ENCODE measurements at places on chromosomes 11 and 22.

DNA sequence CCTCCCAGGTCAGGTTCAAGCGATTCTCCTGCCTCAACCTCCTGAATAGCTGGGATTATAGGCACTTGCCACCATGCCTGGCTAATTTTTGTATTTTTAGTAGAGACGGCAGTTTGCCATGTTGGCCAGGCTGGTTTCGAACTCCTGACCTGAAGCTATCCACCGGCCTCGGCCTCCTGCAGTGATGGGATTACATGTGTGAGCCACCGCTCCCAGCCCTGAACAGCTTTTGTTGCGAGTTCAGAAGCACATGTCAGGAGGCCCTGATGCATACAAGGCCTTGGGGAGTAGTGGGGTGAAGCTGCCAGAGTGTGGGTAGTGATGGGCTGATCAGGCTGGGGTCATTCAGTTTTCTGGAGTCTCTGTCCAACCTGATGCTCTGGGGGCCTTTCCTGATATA lies 117.0 kb upstream of the C11orf87 start:
- DNase-seq = no peak

GRCh38 chr11:8704136-8704535 lies 21.5 kb downstream of the RPL27A start:
- no peak for DNase-seq

DNA sequence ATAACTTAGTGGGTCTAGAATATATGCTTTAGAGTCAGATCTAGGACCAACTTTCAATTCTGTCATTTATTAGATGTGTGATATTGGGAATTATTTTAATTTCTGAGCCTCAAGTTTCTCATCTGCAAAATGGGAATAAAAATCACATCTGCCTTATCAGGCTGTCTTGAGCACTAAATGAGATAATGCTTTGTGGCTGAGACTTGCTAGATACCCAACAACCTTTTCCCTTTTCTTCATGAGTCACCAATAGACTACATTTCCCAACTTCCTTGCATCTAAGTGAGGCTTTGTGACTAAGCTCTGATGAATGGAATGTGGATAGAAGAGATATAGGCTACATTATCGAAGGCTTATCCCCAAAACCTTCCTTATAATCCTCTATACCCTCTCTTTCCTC lies 220.7 kb upstream of the SESN3 start:
- no peak for DNase-seq

DNA sequence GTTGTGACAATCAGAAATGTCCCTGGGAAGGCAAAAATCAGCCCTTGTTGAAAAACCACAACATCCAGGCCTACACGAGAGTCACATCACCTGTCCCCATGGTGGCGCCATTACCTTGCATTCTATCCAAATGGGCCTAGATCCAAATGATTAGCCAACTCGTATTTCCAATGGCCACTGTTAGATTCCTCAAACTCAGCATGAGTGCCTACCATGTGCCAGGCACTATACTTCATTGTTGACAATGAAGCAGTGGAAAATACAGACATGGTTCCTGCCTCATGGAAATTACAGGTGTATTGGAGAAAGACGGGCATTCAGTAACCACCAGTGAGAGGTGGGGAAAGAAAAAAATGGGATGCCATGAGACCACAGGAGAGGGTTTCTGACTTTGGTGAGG lies 29.8 kb upstream of the CREB3L1 start:
- no peak for DNase-seq

GRCh38 chr22:32793589-32793988 lies 7.9 kb upstream of the TIMP3 start:
- no peak for DNase-seq

DNA sequence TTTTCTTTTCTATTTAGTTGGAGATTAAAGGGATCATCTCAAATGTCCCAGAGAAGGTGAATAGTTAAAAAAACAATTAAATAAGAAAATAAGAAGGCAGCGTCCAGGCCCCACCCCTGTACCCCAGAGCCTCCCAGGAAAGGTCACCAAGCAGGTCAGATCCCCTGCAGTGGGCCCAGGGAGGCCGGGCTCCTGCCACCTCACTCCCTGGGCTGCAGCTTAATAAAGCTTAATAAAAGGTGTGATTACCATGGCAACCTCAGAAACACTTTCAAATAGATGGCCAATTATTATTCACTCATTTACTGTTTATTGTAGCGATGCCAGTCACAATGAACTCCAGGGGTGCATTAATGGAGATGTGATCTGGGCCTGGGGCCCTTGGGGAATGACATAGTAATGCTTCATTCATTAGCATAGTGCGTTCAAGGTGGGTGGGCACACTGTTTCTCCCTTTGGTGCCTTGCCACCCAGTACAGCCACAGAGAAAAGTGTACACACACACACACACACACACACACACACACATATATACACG lies 386.2 kb downstream of the CADM1 start:
- DNase-seq = no peak

GRCh38 chr22:23800297-23801237 lies 13.8 kb downstream of the SMARCB1 start:
- DNase-seq = no peak

GRCh38 chr11:83157594-83158356 lies 844 bp downstream of the PCF11 start:
- DNase-seq = no peak

DNA sequence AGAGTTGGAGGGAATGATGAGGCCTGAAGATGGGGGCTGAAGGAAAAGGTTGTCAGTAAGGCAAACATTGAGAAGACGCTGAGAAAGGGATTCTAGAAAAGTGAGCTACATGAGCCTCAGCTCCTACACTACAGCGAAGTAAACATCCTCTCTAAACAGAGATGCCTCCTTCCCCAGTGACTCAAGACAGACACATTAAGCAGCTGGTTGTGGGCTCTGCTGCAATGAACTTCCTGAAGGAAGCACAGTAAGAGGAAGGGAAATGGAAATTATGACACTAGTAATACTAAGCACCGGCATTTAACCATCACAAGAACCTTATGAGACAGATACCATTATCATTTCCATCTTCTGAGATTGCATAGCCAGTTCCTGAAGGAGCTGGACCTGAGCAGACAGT lies 190.5 kb downstream of the C11orf87 start:
- DNase-seq = no peak

GRCh38 chr11:27497284-27497866 lies 9.2 kb downstream of the LIN7C start:
- DNase-seq = no peak

- DNase-seq = no peak
Measured at GRCh38 chr11:130620548-130620947, 172.1 kb downstream of the ADAMTS15 start.

DNA sequence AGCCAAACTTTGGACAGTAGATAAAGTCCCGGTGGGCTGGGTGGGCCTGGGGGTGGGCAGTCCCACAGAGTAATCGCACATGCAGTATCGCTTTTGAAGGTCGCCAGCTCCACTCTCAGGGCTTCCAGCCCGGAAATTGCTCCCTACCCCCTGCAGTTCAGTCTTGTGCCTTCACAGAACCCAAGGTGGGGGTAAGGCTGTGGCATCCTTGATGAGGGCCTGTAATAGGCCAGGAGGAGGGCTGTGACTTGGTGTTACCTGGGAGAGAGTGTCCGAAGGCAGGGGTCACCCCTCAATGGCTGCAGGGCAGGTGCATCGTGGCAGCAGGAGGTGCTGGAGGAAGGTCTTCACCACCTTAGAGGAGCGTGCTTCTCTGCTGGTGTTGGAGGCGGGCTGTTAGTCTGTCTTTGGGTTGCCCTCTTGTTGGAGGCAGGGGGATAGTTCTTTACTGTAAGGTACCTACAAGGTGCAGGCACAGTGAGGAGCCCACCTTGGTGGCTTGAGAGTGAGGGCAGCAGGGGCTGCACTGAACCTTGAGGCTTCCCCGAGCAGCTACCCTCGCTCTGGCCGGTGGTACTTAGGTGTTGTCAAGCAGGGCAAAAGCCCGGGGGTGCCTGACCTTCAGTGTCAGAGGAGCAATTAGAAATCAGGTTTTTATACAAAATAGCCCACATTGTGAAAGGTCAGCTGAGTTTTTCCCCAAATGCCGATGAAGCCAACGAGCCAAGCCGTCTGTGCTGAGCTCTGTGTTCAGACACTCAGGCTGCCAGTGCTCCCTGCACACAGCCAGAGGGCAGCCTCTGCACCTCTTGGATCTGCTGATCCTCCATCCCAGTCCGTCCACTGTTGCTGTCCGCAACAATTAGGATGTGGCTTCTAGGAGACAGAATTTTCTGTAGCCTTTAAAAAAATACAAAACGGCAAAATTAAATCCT lies 21.9 kb downstream of the SAMM50 start:
- no peak for DNase-seq

GRCh38 chr22:20116951-20117632 lies at the start of gene TRMT2A:
TSS of gene TRMT2A (minus strand) at chr22:20117226. CDS start at chr22:20116906, 320 bp downstream.
- DNase-seq = peak; percentile 91

- DNase-seq = no peak
Measured at GRCh38 chr11:44725757-44726282, 942 bp upstream of the TSPAN18 start.

GRCh38 chr22:36713436-36713835 lies 9.9 kb upstream of the CACNG2 start:
- DNase-seq = no peak

- no peak for DNase-seq
Measured at GRCh38 chr22:22748297-22748743, 103.9 kb downstream of the GGTLC2 start.
